CD4-positive, alpha-beta T cell (primary cell): ENCODE measurements at places on chromosomes 1 and 21.
A peak's percentile ranks its signal among the peaks of the same experiment; 100 is the strongest.

DNA sequence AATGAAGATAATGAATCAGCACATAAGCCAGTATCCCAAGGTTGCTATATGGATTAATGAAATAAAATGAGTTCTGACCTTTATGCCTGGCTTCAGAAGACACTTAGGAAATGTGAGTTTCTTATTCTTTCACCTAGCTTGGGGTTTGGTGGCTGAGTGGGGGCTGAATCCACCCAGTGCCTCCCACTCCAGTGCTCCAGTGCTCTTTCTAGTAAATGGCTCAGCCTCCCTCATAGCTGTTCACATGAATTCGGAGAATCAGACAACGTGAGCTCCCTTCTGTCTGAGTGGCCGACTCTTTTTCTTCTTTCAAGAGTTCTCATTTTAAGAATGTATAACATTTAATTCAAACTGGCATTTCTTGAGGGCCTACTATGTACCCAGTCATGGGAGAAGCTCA lies 43.5 kb downstream of the TRABD2B start:
- no peak for DNase-seq

DNA sequence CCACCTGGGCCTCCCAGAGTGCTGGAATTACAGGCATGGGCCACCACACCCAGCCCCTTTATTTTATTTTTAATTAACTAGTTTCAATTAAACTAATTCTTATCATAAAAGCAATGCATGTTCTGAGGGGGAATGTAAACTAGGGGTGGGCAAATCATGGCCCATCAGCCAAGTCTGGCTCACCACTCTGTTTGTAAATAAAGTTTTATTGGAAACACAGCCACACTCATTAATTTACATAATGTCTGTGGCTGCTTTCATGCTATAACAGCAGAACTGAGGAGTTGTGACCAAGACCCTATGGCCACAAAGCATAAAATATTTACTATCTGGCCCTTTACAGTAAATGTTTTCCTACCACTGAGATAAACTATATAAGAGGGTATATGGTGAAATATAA lies 28.7 kb upstream of the IPO9 start:
- DNase-seq = no peak

- DNase-seq = no peak
These were observed 62.2 kb upstream of the WDR26 start for GRCh38 chr1:224496826-224497225.

DNA sequence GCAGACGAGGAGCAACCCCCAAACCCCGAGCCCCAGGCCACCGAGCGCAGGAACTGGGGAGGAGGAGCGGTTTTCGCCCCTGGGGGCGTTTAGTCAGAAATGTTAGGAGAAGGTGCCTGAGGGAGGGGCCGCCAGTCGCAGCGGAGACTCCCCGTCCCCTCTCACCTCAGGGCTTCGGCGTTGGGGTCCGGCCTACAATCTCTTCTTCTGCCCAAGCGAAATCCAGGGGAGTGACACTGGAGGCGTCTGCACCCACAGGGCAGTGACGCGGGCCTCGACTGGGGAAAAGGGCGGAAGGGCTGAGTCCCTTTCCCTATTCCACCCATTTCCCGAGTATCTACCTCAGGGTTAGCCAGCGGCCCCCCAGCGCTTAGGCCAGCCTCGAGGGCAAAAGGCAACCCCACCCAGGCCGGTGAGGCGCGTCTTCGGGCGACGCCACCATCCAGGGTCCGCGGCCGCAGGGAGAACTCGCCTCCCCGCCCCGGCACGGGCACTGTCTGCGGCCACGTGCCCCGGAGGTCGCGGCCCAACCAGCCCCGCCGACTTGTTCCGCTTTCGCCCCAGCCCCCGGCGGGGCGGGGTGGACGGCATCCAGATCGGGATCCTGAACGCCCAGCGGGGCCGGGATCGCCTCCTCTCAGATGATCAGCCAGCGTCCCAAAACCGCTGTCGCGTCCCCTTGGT lies 118.7 kb upstream of the BARHL2 start:
- DNase-seq = no peak

DNA sequence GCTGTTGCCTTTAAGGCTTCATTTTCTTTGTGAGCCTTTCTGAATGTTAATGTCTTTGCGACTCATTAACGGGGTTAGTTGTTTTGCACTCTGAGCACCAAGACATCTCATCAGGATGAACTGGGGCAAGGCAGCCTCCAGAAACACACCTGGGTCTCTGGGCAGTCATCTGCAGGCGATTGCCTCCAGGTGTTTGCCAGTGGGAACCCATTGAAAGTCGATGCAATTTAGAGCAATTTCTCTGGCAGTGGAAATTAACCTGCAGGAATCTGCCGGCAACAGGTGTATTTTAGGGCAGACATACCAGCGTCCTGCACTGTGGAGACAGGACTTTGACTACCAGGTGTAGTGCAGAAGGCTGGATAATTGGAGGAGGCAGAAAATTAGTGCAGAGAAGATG lies 661.0 kb upstream of the PTBP2 start:
- DNase-seq = no peak

DNA sequence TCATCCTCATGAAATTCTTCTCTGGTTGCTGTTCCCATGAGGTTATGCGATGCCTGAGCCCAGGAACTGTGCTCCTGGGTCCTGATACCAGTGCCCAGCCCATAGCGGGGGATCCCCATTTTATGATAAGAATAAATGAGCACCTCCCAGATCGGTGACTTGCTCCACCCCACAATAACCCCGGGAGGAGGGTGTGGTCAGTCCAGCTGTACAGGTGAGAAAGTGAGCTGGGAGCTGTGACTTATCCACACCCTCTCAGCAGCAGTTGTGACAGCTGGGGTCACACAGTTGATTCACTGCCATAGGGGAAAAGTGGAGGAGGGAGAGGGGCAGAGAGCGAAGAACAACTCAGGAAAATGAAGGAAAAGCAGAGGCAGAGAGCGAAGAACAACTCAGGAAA lies 33.4 kb downstream of the OR2G3 start:
- no peak for DNase-seq

DNA sequence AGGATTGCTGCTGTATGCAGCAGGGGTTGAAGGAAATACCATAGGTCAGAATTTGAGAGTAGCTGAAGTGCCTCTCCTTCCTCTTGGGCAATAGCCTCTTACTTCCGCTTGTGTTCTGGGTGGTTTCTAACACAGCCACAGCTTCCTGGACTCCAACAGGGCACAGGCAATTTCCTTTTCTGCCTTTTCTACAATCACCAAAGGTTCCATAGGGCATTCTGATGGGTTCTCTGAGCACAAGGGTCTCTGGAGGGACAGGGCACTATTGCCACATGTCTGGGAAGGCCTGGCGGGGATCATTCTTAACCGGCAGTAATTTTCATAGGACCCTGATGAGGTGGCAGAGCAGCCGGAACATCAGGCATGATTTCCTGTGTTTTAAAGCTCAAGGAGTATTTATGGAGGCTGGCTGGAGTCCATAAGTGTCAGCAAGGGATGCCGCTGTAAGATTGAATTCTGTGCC lies 5.5 kb upstream of the AGTRAP start:
- DNase-seq = no peak

DNA sequence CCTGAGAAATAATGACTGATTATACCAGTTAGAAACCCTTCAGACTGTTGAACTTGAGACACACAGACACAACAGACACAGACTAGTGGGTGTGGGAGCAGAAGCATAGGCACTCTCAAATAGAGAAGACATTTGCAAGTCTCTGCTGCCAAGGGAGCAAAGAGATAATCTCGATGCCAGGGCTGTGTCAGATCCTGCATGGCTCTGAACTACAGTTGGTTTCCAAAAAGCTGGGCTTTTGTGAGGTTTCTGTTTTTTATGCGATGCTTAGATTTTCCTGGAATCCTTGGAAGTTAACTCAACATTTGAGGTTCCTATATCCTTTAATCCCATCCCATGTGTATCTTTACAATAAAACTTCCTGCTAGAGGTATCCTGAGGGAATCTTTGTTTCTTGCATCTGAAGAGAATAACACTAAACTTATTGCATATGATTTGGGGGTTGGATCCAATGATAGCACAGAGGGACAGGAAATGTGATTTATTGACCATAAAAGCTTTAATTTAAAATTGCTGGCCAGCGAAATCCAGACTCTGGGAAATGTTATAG lies 236.4 kb downstream of the SPATA17 start:
- no peak for DNase-seq

DNA sequence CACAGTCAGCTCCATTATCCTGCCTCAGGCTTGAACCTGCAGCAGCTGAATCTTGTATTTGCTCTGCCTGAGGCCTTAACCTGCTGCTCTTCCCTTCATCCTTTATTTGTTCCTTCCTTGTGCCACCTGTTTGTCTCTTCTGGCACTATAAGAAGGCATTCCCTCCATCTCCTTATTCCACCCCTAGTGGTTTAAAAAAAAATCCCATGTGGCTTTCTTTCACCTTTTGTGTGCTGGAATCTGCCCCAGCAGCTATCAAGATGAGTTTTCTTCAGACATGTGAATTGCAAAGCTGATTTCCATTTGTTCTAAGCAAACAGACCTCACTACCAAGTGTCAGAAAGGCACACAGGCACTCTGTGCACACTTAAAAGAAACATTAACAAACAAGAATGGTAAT lies 294.6 kb downstream of the TTLL7 start:
- DNase-seq = no peak

DNA sequence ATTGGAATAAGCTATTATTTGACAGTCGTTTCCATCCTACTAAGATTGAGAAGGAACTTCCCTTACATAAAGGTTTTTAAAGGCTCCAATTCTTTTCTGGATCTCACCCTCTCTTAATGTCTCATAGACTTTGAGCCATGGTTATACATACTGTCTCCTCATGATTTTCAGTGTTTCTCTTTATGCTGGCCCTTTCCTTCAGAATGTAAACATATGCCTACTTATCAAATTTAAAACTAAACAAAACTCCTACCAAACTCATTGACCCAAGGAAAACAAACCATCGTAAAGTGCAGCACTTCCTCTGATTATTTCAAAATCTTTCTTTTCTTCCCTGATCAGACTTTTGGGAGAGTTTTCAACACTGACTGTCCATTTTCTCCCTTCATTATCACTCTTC lies 163.4 kb upstream of the DPYD start:
- no peak for DNase-seq

GRCh38 chr21:35441868-35442582 lies 392.9 kb upstream of the RUNX1 start:
- DNase-seq = no peak

GRCh38 chr1:182056601-182057366 lies 4.7 kb downstream of the ZNF648 start:
- DNase-seq = no peak

- no peak for DNase-seq
These were observed 77.4 kb downstream of the RERE start for GRCh38 chr1:8740034-8740449.

DNA sequence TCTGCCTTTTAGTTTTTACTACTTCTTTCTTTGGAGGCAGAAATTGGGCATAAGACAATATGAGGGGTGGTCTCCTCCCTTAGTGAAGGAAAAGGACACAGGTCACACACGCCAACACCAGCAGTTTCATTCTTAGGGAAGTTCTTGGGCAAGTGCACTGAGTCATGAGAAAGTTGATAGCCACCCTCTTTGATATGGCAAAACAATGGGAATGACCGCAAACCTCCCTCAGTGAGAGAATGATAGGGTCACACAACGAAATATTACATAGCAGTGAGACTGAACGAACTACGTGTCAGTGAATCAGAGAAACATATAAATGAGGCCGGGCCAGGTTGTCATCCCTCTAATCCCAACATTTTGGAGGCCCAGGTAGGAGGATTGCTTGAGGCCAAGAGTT lies 20.0 kb downstream of the IL6R start:
- no peak for DNase-seq

GRCh38 chr1:234515411-234515810 lies 36.4 kb upstream of the TARBP1 start:
- no peak for DNase-seq

DNA sequence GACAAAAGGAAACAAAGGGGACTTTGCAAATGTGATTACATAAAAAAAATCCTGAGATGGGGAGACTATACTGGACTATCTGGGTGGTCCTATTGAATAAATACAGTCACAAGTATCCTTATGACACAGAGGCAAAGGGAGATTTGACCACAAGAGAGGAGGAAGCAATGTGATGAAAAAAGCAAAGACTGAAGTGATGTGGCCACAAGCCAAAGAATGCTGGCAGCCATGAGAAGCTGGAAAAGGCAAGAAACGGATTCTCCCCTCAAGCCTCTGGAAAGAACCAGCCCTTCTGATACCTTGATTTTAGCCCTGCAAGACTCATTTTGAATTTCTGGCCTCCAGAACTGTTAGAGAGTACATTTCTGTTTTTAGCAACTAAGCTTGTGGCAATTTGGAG lies 36.4 kb downstream of the OLFML2B start:
- no peak for DNase-seq

- DNase-seq = no peak
These were observed 182.9 kb downstream of the TGFBR3 start for GRCh38 chr1:91703095-91703494.

DNA sequence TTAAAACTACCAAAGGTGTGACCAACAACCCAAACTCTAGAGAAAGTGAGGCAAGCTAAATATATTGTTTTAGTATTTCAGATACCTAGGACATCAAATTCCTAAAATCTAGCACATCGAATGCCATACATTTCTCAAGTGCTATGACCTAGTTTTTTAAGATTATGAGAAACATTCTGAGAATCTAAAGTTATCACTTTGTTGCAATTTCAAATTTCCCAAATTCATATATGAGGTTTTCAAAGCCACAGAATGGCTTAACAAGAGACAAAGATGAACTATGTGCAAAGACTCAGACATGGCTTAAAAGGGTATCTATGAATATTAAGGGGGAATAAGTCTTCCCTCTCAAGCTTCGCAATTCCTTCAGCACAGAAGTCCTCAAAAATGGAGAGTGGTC lies 6.8 kb downstream of the SCYL3 start:
- no peak for DNase-seq

- no peak for DNase-seq
These were observed 2.2 kb upstream of the FRRS1 start for GRCh38 chr1:99768524-99769245.

GRCh38 chr1:184608581-184608980 lies 146.1 kb downstream of the EDEM3 start:
- DNase-seq = no peak

- no peak for DNase-seq
These were observed 26.6 kb downstream of the SRSF11 start for GRCh38 chr1:70247768-70248167.

GRCh38 chr1:27395441-27396195 lies 3.2 kb downstream of the GPR3 start:
- peak; percentile 79 for DNase-seq

GRCh38 chr1:208343226-208343625 lies 99.0 kb upstream of the PLXNA2 start:
- no peak for DNase-seq

DNA sequence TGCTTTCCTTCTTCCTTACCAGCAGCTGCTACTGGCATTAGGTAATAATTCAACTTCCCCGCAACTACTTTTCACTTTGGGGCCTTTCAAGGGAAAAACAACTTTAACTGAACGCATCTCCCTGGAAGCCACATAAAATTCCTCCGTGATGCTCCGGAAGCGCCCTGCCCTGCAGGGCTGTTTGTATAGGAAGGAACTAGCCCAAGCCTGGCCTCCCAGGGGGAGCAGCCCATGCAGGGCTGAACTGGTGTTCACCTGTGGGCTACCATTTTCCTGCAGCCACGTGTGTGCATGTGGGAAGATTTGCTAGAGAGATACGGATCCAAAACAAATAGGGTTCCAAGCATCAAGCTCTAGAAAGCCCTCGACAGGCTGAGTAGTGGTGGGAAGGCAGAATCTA lies 14.4 kb downstream of the CLDN14 start:
- DNase-seq = no peak

GRCh38 chr1:92543131-92544055 lies 56.7 kb upstream of the GFI1 start:
- DNase-seq = no peak
